ENCODE measurements at places on chromosomes 11 and 22.
A peak's percentile ranks its signal among the peaks of the same experiment; 100 is the strongest.

GRCh38 chr11:125227151-125227550 is 62.6 kb downstream of the PKNOX2 start:
- DNase-seq, result no peak

GRCh38 chr11:65478388-65479183 is 20.3 kb upstream of the MALAT1 start:
- DNase-seq, result no peak

GRCh38 chr11:98104249-98104648 is 916.5 kb upstream of the CNTN5 start:
- DNase-seq, result no peak

- no peak for DNase-seq
Measured at GRCh38 chr11:132242632-132243031, 872.2 kb downstream of the NTM start.

GRCh38 chr11:47495856-47496217 is 46.9 kb upstream of the RAPSN start:
- no peak for DNase-seq

GRCh38 chr11:36349351-36350136 is 53.5 kb downstream of the PRR5L start:
- no peak for DNase-seq

DNA sequence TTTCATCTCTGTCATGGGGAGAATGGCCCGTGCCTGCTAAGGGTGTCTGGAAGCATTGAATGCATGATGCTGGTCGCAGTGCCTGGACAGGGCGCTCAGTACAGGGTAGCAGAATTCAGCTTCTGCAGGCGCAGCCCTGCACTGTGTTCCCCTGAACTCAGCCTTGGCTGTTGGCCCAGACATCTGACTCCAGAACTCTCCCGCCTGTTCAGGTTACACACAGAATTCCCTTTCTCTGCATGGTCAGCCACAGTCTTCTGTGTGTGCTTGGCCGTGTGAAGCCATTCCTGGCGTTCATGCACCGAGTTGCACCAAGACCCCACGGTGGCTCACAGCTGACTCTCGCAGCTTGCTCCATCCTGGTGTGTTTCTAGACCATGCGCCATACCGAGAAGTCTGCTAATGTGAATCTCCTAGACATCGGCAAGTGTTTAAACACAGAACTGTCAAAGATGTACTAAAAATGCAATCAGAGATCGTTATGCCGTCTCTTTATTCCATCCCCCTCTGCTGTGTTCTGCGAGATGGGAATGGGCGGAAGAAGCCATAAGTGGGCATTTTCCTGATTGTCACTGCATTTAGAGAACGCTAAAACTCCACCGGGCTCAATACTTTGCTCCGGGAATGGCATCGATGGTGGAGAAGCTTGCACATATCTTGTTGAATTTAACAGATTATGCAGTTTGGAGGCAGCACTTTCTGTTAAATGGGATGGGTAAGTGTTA is 55.6 kb downstream of the MPPED1 start:
- no peak for DNase-seq

DNA sequence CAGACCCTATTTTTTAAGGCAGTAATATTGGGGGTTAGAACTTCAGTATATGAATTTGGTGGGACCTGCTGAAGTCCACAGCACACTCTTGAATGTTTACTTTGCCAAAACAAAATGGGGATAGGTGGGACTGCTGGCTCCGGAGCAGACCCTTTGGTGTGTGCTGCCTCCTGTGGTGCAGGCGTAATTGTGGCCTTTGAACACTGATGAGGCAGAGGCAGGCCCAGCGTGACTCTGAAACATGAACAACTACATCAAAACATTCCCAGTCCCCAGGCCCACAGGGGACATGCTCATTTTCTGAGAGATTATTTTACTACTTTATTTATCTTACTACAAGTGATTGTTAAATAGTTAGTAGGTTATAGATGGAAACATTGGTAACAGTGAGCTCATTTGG is 225.0 kb upstream of the TBCEL start:
- no peak for DNase-seq

- peak; percentile 50 for DNase-seq
Measured at GRCh38 chr22:30277547-30278344, 11.1 kb upstream of the OSM start.

DNA sequence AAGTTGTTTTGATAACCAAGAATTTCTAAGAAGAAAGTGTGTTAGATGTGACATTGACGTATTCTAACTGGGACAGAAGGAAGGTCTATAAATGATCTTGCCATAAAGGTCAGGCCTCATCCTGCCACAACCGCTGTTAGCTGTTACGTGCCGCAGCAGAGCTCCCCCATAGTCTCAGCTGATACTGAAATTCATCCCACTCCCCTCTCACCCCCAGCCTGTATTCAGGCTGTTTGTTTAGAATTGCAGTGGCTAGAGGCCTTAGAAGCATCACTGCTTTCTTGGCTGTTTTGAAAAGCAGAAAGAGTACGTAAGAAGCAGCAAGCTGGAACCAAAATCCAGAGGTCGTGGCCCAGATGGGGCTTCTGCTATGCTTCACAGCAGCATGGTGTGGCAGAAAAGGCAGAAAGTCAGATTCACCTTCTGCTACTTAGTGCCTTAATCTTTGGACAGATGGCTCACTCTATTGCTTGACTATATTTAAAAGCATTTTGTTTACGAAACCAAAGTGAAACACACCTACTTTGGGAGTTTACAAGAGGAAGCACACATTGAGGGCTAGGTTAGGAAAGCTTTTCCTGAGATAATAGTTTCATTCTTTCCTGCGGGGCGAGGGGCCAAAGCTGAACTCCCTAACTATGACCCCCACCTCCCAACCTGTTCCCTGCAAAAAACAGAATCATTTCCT is 950 bp upstream of the LAYN start:
- no peak for DNase-seq

DNA sequence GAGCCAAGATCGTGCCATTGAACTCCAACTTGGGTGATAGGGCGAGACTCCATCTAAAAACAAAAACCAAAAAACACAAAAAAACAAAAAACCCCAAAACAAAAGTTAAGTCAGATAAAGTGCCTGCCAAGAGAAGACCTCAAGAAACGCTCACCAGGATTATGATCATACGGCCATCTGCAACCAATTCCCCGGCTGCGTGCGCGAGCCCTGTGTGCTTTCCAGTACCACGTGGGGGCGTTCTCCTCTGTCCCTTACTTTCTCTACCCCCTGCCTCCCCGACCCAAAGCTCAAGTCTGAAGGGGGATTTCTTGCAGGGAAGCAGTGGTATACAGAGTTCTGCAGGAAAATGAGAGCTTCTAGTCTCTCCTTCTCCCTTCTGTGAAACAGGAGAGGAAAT is 10.5 kb upstream of the RPS19BP1 start:
- no peak for DNase-seq

- no peak for DNase-seq
Measured at GRCh38 chr11:32003335-32003734, 87.5 kb upstream of the RCN1 start.

DNA sequence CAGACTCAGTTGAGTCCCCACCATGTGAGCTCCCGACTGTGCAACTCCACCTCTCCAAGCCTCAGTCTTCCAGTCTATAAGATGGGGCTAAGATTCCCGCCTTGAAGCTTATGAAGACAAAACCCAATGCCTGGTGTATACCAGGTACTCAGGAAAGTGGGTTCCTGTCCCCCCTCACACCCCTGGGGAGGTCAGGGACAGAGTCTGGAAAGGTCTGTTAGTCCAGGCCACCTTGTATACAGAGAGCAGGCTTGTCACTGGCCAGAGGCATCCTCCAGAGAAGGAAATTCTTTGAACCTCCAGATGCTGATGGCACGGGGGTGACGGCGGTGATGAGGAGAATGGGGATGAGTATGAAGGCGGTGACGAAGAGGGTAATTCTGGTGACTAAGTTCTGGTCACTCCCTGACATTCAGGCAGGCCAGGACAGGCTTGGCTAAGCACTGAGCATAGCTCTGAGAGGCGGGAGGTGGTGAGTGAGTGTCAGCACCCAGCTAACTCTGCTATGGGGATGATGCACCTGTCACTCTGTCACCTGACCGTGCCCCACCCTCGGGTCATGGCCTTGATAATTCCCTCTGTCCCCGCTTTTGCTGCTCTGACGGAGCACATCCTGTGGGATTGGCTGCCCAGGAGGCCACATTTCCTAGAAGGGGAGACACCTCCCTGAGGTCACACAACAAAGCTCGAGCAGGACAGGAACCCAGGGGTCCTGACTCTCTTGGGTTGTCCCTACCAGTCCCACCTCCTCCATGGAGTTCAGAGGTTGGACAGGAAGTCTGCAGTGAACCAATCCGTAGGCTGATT is 30.9 kb upstream of the CSNK1E start:
- DNase-seq, result no peak

DNA sequence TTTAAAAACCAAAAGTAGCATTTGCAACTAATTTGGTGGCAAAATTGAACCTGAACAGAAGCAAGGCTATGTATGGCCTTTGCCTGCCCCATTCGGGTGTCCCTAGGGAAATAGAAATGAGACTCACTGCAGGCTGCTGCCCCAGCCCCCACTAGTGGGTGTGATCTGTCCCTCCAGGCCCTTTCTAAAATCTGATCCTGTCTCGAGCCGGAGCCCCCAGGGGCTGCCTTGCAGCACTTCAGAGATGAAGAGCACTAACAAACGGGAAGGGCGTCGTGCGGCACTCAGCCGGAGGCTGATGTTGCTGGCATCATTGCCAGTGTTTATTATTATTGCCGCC is 43.2 kb downstream of the CD82 start:
- no peak for DNase-seq

GRCh38 chr11:36356201-36356600 is 60.1 kb downstream of the PRR5L start:
- DNase-seq, result no peak

- peak; percentile 94 for DNase-seq
Measured at GRCh38 chr11:10309163-10310093, 4.6 kb downstream of the ADM start.

GRCh38 chr11:73797457-73797856 is 9.8 kb downstream of the MRPL48 start:
- no peak for DNase-seq

- DNase-seq, result no peak
Measured at GRCh38 chr22:25736378-25737011, 5.5 kb upstream of the MYO18B start.

GRCh38 chr22:19750507-19751490 is 9.8 kb upstream of the TBX1 start:
- no peak for DNase-seq

DNA sequence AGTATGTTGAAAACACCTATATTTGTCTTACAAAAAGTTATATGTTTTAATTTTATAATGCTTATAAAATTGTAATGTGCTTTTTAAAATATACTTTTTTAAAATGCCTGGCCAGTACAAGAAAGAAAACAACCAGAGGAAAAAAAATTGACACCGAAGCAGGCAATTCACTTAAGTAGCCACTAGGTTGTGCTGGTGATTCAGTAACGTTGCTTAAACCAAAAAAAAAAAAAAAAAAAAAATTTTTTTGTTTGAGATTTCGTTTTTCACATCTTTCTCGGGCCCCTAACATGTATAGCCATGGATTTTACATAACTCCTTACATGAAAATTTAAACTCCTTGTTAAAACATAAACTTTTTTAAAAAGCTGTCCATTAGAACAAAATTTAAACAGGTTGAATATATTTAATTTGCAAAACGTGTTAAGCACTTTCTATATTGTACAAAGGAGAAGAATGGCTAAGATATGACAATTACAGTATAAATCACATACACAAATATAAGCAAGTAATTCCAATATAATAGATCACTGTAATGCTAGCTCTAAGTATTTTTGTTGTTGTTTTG is 9.2 kb downstream of the OR8B4 start:
- DNase-seq, result no peak

GRCh38 chr11:126194121-126194543 is 17.3 kb downstream of the RPUSD4 start:
- DNase-seq, result no peak

DNA sequence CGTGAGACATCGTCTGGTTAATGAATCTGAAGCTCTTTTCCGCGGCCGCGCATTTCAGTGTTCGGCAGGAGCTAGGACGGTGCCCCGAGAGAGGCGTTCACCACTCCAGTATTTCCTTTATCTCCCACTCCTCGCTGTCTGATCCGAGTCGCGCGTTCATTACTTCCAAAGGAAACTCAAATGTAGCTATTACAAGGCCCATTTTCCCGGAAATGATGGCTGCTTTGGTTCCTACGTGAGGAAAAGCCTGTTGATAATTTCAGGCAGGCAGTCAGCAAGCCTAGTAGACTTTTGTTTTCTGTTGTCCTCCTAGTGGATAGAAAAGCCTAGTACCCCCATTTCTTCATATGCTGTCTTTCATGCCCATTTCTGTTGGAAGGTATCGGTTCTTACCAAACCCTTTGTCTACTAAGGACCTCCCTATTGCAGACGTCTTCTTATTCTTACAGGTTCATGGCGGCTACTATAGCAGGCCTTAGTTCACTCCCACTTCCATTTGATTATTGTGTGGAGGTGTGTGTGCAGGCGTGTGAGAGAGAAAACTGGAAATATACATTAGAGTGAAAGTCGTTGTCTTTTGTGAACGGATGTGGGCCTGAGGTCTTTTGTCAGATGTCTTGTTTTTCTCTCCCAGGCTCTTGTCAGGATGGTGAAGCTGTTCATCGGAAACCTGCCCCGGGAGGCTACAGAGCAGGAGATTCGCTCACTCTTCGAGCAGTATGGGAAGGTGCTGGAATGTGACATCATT is 737 bp downstream of the RBM4 start:
- no peak for DNase-seq

GRCh38 chr11:12523180-12523924 is 146.0 kb downstream of the PARVA start:
- DNase-seq, result no peak

GRCh38 chr11:72452495-72452894 is 18.2 kb upstream of the CLPB start:
- no peak for DNase-seq

- DNase-seq, result no peak
Measured at GRCh38 chr11:81989093-81989492, 744.6 kb downstream of the FAM181B start.

DNA sequence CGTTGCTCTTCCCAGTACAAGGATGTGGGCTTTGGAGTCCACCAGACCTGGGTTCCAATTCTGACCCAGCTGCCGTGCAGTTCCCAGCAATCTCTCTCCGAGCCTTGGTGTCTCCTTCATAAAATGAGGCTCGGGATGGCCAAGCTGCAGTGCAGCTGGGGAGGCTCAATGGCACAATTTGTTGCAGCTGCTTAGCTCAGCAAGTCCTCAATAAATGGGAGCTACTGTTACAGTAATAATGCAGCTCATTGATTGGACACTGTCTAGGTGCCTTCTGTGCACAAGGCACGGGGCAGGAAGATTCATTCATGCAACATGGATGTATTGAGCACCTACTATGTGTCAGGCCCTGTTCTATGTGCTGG is 37.1 kb downstream of the SHISAL1 start:
- DNase-seq, result no peak

DNA sequence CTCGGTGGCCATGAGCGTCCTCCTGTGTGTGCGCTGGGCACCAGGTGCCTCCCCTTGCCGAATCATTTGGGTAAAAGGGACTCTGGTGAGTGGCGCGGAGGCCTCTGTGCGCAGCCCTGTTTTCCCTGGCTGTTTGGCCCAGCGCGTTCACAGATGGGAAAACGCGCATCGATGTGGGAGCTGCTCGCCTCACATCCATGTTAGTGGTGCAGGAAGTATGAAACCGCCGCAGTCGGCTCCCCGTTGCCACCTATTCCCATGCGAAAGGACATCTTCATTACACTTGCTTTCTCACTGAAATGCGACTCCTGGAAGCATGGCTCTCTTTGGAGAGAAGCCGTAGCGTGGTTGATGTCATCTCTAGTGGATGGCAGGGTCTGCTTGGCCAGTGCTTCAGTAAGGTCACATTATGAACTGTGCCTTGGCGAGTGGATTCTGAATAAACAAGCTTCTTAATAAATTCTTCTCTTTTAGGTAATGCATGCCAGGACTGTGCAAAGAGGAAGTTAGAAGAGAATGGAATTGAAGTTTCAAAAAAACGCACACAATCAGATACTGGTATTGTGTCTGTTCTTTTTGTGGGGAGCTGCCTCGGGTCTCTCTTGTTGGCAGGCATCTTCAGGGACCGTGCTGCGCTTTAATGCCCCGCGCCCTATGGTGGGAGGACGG is 26.3 kb downstream of the FAM118A start:
- no peak for DNase-seq
